Large intestine (tissue), 12 donors: ENCODE measurements at places on chromosomes 3 and 15. TPM values are rescaled to one million over a fixed set of nuclear protein-coding genes. Genes with fewer than 3 reads are reported as not detected.

The FBXW12 gene
- 0.18 TPM for polyA plus RNA-seq

The SMCO1 gene
- not detected for polyA plus RNA-seq

The CCDC33 gene
- polyA plus RNA-seq: 2.2 TPM

The CPA3 gene
- 0.52 TPM for polyA plus RNA-seq

The PLCH1 gene
- 7.4 TPM for polyA plus RNA-seq

The GP9 gene
- 0.18 TPM for polyA plus RNA-seq

The IMPG2 gene
- 0.57 TPM for polyA plus RNA-seq

The RMDN3 gene
- 79.8 TPM for polyA plus RNA-seq

The C15orf39 gene
- 17.6 TPM for polyA plus RNA-seq

The TRH gene
- 0.16 TPM for polyA plus RNA-seq

The AP2M1 gene
- polyA plus RNA-seq: 286 TPM

The DPPA2 gene
- 0.03 TPM for polyA plus RNA-seq

The ERC2 gene
- polyA plus RNA-seq: 2.4 TPM

The ISLR2 gene
- 4.9 TPM for polyA plus RNA-seq

DNA sequence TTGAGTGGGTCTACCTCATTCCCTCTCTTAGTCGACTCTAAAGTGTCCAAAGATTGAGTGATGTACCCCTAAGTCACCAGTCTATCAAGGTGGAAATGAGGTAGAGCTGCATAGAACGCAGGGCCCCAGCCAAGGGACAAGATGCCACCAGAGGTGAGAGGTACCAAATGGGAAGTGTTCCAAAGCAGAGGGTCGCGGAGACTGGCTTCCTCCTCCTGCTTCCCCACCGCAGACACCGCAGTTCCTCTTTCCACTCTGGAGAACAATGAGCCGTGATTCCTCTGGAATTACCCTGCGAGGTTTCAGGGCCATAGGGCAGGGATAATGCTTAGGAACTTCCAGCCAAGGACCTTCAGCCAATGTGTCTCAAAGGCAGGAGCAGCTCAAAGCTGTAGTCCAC lies 55.8 kb downstream of the DAPK2 start:
- no peak for DNase-seq

DNA sequence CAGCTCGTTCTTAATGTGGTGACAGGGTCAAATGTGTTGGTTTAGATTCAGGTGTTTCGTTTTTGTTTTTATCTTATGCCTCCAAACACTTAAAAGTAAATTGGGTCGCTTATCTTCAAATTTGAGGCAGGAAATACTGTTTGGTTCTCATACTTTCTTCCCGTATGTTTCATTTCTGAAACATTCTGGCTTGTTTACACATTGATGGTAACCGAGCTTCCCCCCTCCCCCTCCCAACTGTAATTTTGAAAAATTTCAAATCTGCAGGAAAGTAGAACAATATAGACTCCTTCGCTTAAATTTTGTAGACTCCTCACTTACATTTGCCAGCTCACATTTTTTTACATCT lies 64.9 kb downstream of the CMTM8 start:
- DNase-seq: no peak

GRCh38 chr15:52020221-52021085 lies 1.4 kb downstream of the MAPK6 start:
- no peak for DNase-seq

GRCh38 chr15:75203017-75203907 lies 1.6 kb downstream of the C15orf39 start:
- peak; percentile 45 for DNase-seq

DNA sequence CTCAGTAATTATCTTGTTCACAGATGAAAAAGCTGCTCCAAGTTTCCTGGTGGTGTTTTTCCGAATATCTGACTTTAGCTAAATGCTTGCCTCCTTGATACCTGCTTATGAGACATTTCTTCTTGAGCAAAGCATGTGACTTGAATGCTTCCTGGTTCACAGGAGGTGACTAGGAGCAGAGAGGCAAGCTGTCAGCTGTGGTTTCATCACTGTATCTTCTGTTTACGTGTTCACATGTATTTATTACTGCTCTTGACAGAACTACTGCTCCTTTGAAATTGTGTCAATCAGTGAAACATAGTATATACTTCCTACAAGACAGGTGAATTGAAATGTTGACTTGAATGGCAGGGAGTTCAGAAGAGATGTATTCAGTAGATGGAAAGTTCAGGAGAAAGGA lies 8.9 kb upstream of the SPPL2A start:
- peak; percentile 75 for DNase-seq

DNA sequence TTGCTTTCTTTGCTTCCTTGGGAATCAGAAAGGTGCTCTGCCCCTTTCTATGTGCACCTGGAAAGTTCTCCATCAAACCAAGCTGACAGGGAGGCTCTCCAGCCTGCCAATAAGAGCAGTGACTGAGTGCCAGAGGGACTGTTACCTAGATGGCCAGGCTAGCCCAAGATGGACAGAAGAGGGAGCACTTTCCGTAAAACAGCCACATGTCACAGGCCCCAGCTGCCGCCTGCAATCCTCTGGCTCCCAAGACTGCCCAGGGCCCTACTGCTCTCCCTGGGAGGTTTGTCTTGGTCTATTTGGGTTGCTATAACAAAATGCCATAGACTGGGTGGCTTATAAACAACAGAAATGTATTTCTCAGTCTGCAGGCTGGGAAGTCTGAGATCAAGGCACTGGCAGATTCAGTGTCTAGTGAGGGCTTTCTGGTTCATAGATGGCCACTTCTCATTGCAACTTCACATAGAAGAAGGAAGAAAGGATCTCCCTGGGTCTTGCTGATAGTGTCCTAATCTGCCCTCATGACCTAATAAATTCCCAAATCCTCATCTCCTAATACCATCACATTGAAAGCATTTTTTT lies 72.3 kb downstream of the TAMM41 start:
- peak; percentile 44 for DNase-seq

DNA sequence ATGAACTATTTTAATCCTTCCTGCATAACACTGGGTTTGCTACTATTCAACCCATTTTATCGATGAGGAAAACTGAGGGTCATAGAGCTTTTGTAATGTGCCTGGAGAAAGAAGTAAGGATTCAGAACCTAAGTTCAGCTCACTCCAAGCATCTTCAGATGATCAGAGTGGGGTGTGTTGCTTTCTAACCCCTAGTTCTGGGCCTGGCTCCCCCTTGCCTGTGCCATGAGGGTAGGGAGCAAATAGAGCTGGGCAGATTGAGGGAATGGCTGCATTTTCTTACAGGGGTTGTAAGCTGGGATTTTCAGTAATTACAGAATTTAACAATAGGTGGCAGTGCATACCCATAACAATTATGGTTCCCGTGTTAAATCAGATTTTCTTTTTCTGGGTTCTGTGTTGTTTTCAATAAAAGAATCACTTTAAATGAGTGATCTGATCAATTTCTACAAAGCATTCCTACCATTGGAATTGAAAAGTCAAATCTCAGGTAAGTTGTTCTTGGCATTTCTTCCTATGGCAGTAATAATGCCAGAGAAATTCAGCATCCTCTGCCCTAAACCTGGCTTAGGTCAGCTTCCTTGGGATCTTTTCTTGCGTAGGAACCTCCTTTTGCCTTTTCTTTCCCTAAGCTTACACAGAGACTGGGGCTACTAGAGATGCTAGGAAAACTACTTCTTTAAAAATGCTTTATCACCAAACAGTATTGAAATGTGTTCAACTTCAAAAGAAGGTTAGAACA lies 103.8 kb upstream of the IL12A start:
- peak; percentile 22 for DNase-seq

DNA sequence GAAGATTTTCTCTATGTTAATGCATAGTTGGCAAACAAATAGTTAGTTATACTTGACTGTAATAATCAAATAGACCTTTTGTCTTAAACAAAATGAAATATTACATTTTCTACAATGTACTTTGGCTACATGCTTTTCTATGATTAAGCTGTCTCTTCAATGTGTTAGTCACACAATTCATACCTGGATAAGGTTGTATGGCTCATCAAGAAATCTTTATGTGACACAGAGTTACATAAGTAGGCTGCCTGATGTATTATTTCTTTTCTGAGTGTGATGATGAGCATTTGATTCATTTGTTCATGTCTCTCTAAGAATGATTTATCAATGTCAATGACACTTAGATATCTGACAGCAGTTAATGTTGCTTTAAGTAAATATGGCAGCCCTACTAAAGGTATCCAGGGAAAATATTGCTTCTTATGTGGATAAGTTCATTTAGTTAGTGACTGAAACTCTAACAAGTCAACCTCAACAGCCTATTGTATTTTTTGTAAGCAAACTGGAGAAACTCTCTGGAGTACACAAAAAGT lies 157.4 kb upstream of the SOX2 start:
- no peak for DNase-seq

DNA sequence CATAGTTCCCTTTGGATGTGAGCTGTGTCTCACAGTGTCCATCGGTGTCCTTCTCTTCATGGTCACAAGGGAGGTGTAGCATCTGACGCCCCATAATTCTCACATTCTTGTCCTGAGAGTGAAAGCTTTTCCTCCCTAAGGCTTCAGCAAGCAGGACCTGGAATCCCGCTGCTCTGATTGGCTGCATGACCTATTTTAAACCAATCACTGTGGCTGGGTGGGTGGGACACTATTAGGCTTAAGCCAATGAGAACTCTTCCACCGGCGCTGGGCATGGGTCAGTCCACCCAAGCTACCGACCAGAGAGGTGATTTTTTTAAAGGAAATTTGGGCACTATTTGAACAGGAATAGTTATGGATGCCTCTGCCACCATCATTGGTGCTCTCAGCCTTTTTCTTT lies 385.9 kb downstream of the MFSD1 start:
- DNase-seq: no peak

- DNase-seq: no peak
Measured at GRCh38 chr3:32084870-32085269, 21.6 kb upstream of the GPD1L start.

- no peak for DNase-seq
Measured at GRCh38 chr15:50552238-50552637, 5.8 kb upstream of the USP50 start.

DNA sequence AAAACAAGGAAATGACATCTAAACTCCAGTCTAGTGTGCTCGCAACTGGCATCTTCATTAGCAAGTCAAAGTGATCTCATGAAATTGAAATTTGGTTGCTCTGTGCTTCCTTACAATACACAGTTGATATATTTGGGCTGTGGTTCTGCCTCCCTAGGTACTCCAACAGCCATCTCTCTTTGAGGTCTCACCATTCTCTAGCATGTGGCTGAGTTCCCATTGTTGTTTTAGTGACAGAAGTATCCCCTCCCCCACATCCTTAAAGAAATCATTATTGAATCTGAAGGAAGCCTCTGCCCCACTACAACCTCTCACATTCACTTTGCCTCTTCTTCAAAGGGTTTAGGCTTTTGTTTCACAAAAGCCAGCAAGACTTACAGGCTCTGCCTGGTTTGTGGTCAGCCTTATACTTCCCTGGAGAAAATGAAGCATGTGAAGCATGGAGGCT lies 516.5 kb downstream of the NLGN1 start:
- no peak for DNase-seq

- DNase-seq: no peak
Measured at GRCh38 chr3:128040660-128041059, 11.6 kb upstream of the SEC61A1 start.

DNA sequence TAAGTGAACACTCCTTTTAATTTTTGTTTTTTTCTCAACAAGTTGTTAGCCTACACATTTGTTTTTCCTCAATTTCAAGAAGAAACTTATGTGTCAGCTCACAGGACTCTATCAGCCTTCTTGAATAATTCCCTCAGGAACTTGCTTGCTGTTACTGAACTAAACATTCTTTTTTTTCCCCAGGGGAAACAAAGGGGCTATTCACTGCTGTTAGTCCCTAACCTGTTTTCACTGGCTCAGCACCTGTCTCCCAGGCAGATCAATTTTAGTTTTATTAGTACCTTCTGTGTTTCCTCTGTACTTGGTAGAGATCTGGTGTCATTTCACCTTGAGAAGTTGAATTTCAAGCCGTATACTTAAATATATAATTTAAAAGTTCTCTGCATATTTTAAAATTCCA lies 644.6 kb downstream of the CADM2 start:
- no peak for DNase-seq

- DNase-seq: no peak
Measured at GRCh38 chr3:10695595-10696285, 120.3 kb upstream of the SLC6A11 start.

- no peak for DNase-seq
Measured at GRCh38 chr3:155549087-155549486, 195.8 kb downstream of the PLCH1 start.

DNA sequence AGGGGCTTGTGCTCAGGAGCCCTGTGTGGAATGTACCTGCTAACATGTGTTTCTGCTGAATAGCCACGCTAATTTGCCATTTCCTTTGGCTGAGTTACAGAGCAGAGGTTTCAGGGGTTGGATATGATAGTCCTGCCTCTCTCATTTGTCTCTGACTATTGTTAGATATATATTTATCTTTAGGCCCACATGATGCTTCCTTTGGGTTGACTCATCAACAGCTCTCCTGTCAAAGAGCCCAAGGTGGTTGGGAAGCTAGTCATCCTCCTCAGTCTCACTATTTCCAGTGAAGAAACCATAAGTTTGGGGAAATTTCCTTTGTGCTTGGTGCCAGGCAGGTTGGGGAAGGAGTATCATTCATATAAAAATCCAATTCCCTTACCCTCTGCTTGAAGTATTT lies 1194.6 kb downstream of the ZPLD1 start:
- DNase-seq: no peak

DNA sequence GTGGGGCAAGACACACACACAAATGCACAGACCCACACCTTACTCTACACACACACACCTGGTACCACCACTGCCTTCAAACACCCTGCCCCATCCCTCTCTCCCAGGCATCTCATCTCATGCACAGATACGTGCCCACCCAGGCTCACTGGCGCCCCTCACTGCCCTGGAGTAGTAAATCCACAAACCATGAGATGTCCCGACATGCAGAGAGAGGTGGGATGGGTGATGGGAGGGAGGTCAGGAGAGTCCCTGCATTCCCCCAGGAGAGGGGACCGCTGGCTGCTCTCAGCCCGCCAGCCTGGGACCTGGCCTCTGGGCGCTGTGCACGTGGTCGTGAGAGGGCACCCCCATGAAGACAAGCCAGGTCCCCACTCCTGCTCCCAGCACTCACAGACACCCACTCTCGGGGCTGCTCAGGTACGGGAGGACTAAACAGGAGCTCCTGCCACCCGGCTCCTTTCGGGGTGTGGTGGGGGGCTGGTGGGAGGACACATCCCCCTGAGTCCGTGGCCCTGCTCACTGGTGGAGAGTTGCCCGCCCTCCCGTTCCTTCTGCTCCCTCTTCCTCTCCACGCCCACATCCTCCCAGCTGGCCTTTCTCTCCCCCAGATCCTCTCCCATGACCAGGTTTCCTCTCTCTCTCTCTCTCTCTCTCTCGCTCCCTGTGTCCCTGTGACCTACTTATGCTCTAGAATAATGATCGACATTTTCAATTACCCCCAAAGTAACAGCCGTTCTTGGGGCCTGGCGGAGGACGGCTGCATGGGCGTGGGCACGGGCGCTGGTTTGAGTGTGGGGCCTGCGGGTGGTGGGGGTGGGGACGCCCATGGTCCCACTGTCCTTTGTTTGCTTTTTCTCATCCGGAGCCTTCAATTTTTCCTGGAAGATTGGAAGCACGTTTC lies 18.9 kb upstream of the CSPG4 start:
- DNase-seq: peak; percentile 59
